ENCODE measurements at places on chromosomes 6 and 20.
A peak's percentile ranks its signal among the peaks of the same experiment; 100 is the strongest.

- no peak for DNase-seq
Measured at GRCh38 chr6:133230052-133230451, 11.1 kb upstream of the EYA4 start.

DNA sequence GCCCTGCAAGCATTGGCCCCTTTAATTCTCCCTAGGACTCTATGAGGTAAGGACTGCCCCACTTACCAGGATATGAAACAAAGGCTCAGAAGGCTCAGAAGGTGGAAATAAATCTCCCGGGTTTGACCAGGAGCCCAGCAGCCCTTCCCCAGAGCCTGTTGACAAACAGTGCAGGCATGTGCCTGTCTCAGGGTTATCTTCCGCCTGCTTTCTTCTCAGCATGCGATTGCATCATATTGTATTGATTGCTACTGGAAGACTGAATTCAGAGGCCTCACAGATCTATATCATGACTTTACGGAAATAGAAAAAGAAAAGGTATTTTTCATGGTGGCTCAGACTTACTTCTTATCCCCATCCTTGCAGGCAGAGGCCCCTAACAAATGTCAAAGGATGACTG lies 92.7 kb downstream of the PHACTR3 start:
- DNase-seq: no peak

DNA sequence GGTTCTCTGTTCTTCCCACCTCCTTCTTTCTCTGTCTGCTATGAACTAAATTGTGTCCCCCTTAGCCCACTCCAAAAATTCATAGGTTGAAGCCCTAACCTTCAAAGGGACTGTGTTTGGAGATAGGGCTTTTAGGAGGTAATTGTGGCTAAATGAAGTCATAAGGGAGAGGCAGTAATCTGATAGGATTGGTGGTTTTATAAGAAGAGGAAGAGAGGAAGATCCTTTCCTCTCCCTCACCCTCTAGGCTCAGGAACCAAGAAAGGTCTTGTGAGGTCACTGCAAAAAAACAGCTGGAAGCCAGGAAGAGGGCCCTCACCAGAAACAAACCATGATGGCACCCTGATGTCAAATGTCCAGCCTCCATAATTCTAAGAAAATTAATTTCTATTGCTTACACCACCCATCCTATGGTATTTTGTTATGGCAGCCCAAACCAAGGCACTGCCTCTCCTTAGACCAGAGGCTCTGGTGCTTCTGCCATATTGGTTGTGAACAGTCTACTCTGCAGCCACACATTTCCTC lies 135.1 kb upstream of the COL21A1 start:
- no peak for DNase-seq

- DNase-seq: no peak
Measured at GRCh38 chr6:134077301-134077700, 24.9 kb upstream of the SLC2A12 start.

GRCh38 chr6:119078376-119079282 lies at the start of gene FAM184A:
Gene FAM184A, minus strand, starts transcription at chr6:119078664. Its CDS starts 365 bp downstream, at chr6:119078299.
- DNase-seq: peak; percentile 34

DNA sequence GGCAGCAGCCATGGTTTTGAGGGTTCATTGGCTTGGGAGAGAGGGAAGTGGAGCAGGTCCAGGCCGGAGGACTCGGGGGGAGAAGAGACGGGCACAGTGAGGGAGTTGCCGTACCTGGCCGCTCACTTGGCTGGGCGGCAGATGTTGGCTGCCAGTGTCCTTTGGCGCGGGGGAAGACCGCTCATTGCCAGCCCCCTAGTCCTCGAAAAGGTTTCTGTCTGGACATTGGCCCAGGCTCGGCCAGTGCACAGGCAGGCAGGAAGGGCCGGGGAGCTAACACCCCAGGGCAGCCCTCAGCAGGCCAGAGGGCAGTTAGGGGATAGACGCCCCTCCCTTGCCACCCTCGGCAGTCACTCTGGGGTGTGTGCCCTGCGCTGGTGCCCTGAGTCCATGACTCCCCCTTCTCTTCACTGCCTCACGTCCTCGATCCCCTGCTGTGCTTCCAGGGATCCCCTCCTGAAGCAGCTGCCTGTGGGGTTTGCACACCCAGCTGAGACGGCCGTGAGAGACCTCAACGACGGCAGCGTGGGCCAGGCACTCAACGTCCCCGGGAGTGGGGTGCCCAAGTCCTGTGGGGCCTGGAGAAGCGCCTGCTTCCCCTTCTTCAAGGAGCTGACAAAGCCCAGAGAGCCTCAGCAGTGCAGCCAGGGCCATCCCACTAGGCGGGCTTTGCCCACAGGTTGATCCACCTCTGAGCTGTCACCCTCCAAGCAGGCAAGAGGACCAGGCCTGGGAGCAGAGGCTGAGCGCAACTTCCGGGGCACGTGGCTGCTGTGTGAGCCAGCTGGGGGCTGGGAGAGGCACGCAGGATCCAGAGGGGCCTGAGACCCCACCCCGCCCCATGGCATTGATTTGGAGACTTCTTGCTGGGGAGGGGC lies 20.4 kb downstream of the RBM38 start:
- no peak for DNase-seq

Data from skin of body (tissue), 3 donors.